Activated CD8-positive, alpha-beta memory T cell treated with anti-CD3 and anti-CD28 coated beads for 1 hour (primary cell): ENCODE measurements at places on chromosomes 3 and 15.

DNA sequence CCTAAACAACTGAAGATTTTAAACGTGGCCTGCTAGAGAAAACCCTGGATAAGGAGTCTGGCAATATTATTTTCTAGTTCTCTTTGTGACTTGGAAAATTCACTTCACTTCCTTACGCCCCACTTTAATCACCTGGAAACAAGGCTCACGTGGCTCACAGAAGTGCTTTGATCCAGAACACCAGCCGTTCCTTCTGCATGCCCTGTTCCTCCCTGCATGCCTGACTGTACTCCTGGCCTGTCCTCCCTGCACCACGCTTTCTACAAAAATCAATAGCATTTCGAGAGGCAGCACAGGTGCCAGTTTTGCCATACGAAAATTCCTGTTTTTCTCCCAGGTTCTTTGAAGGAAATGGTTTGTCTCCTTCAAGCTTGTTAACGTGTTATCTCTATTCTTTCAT, 474.2 kb upstream of the RGMA start:
- DNase-seq, result no peak

DNA sequence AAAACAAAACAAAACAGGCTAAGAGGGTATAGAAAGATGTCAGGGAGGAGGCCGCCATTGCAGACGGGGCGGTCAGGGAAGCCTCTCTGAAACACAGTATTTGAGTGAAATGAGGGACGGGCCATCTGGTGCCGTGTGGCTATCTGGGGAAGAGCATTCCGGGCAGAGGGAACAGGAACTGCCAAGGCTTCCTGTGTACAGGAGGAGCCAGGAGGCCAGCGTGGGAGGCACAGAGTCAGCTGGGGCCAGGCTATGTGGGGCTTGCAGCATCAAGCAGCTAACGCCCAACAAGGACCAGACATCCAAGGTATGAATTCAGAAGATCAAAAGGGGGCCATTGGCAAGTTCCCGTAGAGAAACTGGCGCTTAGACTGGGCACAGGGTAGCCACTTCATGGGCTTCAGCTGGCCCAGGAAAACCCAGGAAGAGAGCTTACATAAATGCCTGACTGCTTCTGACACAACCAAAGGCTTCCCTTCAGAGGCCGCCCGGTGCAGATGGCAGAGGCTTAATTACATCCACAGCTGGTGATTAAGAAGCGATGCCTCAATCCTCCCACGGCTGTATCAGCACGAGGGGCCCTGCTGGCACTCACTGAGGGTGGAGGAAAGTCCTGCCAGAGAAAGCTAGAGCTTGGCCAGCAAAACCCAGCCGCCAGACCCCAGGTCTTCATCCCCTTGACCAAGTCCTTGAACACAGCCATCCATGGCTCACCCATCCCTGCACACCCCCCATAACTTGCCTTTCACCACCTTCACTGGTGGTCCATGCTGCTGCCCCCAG, 144.9 kb downstream of the MEGF11 start:
- no peak for DNase-seq

- no peak for DNase-seq
Observed at GRCh38 chr15:28006116-28006905, 92.8 kb downstream of the OCA2 start.

DNA sequence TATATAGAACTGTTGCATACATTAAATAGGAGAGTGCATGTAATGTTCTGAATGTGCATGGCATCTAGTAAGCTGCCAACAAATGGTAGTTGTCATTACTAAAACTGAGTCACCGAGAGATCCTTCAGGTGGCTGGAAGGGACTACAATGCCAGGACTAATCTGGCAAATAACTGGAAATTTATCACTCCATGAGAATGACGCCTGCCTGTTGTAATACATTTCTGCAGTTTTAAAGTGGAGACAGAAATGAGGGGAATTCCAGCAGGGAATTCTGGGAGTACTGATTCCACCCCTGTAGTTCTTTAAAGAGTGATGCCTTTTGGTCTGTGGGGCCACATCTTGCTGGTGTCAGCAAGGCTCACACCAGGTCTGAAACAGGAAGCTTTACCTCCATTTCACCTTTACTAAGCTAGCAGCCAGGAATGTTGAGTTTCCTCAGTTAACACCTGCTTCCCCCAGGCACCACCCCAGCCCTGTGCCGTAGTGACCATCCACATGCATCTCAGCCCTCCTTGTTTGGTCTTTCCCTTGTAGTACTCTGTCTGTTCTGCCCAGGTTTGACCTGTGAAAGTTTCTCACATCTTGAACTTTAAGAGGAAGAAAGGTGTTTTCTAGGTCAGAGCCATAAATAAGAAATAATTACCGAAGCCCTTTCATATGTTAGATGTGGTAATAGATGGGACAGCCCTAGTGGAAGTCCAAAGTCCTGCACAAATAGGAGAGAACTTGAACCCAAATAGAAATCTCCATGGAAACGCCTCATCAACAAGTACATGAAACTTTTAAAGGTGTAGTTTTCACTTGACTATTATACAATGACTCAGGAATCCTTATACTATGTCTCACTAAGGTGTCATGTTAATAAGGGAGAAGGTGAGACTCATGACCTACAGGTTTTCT, 56.7 kb upstream of the LMOD3 start:
- no peak for DNase-seq

DNA sequence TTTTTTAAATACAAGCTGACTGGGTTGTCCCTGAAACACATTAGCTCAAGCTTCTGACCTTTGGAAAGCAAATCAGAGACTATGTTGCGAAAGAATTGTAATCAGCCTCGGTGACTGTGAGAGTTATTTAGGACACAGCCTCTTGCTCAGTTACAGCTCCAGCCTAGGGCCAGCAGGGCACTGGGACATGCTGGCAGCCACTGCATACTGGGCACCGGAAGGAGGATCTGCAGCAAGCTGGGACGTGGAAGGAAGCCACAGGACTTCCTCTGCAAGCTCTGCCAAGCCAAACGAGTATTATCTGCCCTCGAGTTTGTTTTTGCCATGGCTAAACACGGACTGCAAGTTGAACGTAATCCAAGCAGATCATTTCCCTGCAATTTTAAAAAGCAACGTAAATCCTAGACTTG, 24.4 kb upstream of the COPG1 start:
- no peak for DNase-seq

DNA sequence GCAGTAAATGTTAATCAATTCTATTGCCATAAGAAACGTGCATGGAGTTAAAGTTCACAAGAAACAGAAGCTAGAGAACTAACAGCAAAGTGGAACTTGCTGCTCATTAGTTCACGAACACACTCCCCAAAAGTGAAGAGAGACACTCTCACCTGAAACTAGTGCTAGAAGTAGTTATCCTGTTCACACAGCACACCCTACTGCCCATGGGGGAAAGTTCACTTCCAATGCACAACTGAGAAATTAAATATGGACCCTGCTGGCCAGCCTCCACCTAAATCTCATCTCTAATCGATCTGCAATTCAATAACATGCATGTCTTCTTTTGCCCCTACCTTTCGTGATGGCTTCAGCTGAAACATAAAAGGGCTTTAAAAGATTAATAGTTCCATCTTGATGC, 39.4 kb upstream of the FRMD4B start:
- DNase-seq, result no peak

- no peak for DNase-seq
Observed at GRCh38 chr3:113104357-113105092, 106.8 kb upstream of the BOC start.

- DNase-seq, result no peak
Observed at GRCh38 chr3:174355505-174355904, 503.6 kb upstream of the NAALADL2 start.

DNA sequence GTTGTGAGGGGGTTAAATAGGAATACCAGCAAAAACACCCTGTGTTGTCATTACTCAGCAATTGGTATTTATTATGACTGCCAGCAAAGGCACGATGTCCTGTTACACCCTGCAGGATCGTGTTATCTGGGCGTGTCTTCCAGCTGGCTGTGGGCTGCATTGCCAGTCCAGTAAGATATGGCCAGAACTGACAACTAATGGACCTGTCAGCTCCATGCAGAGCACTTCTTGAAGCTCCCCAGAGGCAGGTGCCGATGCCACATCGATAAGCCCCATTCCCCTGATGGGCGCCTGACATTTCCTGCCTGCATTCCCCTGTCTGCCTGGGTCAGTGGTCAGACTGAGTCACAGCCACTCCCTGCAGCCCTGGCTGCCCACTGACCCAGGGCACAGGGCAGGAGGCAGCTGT, 79.7 kb upstream of the RASGRF1 start:
- DNase-seq, result no peak

- DNase-seq, result no peak
Observed at GRCh38 chr3:172515130-172515918, 7.9 kb downstream of the TNFSF10 start.

DNA sequence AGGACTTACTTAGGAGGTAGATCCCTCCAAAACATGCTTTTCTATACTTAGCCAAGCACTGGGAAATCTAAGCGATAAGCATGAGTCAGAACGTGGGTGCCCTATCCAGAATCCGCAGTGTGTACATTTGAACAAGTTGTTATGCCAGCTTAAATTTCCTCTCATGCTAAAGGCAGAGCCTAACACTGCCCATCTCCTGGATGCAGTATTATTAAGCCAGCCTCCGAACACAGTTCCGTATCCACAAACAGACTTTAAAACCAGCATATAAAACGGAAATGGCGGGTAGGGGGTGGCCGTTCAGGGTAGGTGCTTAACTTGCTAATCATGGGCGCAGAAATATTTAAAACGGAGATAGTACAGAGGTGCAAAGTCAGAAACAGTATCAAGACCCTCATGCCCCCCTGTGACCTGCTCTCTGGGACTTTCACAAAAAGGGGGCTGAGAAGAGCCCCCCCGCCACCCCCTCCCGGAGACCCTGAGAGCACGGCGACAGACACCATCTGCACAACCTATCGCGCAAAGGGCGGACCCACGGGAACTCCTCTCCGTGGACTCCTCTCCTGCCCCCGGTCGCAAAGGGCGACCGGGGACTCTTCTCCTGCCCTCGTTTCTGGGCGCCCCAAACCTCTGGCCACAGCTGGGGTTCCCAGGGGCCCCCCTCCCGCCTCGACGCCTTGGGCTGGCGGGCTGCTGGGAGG, 889 bp upstream of the LRRIQ4 start:
- no peak for DNase-seq

DNA sequence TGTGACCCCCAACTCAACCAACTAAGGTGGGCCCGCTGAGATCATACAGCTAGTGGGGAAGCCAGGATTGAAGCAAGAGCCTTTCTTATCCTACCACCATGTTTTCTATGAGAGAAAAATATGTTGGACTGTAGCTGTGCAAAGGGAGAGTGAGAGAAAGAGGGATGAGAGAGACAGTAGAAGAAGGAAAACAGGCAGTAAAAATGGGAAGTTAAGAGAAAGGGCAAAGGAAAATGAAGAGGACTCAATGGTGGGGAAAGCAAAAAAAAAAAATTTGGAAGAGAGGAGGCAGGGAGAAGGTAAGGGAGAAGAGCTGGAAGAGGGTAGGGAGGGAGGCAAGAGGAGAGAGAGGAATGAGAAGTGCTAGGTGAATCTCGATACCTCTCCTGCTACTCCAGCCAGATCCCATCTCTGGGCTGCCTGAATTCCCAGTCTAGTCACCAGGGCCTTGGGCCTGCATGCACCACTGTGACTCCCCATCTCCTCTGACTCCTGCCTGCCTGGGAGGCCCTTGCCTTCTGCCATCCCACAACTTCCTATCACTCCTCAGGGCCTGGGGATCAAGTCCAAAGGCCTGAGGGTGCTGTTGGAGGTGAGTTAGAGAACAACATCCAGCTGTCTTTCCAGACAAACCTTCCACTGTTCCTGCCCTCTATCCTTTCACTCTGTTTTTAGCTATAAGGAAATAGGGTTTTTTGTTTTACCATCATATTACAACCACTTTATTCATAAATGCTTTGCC, 15.7 kb downstream of the FAM81A start:
- no peak for DNase-seq

- peak; percentile 9 for DNase-seq
Observed at GRCh38 chr15:55789066-55789660, 46.2 kb upstream of the PRTG start.

DNA sequence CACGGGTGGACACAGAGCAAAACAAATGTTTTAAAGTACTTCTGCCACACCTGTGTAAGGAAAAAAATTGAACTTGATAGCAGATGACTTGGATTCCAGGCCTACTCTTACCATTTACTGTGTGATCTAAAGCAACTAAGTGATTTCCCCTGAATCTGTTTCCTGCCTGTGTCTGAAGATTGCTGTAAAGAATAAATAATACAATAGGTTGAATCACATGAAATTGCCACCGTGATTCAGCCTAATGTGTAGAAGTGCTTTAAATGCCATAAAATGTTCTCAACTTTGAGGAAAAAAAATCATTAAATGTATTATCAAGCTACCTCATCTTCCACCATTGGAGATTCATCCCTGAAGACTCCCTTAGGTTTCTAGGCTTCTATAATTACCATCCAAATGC, 27.6 kb upstream of the NUDT16 start:
- DNase-seq, result no peak

GRCh38 chr15:83698294-83698693, 44.4 kb downstream of the ADAMTSL3 start:
- DNase-seq, result no peak

DNA sequence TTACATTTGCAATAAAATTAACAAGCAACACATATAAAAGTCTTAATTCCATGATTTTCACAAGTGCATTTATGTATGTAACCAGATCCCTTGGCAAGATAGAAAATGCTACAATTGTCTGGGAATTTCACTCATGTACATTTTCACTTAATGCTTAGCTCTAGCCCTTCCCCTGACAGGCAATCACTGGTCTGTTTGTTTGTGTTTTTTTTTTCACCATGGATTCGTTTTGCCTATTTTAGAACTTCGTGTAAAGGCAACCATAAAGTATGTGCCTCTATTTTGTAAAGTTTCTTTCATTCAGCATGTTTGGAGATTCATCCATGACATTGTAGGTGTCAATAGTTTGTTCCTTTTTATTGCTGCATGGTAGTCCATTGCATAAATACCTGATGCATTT, 260.9 kb upstream of the SLCO3A1 start:
- no peak for DNase-seq

- no peak for DNase-seq
Observed at GRCh38 chr3:61315871-61316270, 64.6 kb upstream of the FHIT start.

GRCh38 chr3:152183473-152183872, 85.3 kb upstream of the MBNL1 start:
- DNase-seq, result no peak
